ENCODE measurements at places on chromosomes 6 and 20.

GRCh38 chr6:46353528-46353927, 137.7 kb downstream of the RCAN2 start:
- no peak for DNase-seq

GRCh38 chr6:113650610-113650979, 206.6 kb upstream of the MARCKS start:
- DNase-seq, result no peak

- DNase-seq, result no peak
These were observed 404.9 kb upstream of the SOX4 start for GRCh38 chr6:21188505-21189223.

DNA sequence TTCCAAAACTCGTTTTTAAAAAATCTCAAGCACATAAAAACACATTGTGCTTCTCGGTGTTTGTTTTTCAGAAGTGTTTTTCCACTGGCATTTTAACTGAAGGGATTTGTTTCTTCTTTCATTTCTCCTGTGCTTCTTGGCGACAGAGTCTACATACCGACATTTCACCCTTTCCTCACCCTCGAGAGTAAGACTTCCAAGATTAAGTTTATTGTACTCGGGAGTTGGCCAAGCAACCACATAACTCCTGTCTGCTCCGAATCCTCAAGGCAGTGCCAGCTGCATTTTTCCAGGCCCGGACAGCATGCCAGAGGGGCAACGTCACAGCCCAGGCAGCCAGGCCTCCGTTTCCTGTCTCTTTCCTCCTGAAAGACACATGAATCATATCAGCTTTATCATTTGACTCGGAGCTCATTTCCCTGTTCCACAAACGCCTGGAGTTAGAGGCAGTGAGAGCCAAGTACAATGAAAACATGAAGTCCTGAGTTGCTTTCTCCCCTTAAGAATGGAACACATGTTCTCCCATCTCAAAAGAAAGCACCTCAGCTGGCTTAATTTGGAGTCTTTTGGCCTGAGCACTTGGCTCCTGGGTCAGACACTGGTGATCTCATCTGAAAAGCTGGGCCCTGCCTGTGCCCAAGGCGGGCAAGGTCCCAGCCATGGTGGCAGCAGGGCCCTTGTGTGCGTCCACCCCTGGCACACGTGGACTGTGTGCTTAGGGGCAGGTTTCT, 23.2 kb upstream of the FAM50B start:
- peak; percentile 66 for DNase-seq

DNA sequence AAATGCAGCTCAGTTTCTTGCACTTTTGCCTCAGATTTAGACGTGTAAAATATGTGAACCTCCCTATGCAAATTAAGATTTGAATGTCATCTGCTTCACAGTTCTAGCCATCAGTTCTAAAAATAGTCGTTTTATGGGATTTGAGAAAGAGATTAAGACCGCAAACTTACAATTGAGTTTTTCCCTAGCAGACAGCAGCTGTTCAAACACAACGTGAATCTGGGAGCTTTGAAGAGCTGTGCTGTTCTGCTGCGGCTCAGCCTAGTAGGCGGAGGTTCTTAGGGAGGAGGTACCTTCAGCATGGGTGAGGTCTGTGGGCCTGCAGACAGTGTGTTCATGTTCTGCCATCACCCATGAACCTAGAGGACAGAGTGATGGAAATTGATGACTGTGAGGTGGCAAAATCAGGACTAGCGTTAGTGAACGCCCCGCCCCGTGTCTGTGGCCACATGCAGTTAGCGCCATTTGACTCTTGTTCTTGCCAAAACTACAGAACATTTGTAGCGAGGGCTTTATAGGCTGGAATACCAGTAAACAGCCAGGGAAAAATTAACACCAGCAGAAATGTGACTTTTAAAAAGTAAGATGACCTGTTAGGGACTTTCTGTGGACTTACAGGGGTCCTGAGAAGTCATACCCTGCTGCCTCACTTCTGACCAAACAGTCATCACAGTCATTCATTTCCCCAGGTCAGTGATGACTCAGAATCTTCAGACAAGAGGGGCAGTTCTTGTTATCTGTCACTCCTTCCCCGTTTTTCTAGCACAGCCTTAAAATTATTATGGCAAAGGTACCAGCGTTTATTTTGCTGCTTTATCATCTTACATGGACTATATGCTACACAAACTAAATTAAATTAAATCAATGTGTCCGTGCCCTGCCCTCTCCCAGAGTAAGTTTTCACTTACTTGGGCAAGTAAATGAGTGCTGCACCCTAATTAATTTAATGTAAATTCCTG, 84.3 kb upstream of the TMEM181 start:
- no peak for DNase-seq

DNA sequence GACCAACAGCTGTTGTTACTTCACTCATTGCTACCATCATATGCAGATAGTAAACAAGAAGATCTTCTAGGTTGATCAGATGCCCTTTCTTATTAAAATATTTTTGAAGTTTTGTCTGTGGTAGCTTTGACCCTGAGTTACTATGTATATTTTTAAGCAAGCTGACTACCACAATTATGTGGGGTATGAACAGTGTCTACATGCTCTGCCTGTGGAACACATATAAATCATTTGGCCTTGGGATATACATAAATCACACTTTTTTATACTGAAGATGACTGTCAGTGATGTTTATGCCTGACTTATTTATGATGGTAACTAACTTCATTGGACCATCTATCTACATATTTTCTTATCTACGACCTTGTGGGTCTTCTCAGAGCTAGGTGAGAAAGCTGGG, 44.2 kb downstream of the LIN28B start:
- no peak for DNase-seq

- DNase-seq, result no peak
These were observed 54.9 kb downstream of the RSPO3 start for GRCh38 chr6:127173156-127173940.

Measured in globus pallidus (tissue), 1 donor.